ENCODE measurements at places on chromosomes 4 and X.

DNA sequence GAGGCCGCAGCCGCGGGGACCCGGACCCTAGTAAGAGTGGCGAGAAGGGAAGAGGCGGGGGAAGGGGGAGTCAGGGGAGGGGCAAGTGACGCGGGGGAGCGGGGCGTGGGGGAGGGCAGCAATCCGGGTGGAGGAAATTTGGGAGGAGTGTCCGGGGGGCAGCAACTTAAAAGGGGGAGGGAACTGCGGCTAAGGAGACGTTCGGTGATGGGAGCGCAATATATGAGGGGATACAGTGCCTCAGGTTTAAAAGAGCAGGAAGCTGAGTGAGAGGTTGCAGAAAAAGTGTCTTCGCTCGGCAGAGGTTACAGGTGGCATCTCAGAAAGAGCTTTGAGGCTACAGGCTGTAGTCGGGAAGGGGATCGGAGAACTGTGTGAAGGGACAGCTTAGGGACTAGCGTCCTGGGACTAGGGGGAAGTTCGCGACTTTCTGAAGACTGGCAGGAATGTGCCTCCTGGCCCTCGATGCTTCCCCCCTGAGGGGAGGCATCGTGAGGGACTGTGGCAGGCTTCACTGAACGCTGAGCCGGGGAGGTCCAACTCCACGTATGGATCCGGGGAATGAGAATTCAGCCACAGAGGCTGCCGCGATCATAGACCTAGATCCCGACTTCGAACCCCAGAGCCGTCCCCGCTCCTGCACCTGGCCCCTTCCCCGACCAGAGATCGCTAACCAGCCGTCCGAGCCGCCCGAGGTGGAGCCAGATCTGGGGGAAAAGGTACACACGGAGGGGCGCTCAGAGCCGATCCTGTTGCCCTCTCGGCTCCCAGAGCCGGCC is 519 bp downstream of the FOXO4 start:
- peak; percentile 79 for DNase-seq

DNA sequence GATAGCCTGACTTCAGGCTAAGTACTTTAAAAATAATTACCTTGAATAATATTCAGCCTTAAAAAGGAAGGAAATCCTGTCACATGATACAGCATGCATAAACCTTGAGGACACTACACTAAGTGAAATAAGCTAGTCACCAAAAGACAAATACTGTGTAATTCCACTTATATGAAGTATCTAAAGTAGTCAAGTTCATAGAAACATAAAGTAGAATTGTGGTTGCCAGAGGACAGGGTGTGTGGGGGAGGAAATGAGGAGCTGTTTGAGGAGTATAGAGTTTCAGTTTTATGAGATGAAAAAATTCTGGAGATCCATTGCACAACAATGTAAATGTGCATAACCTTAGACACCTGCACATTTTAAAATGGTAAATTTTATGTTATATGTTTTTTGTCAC is 5.6 kb upstream of the STPG2 start:
- no peak for DNase-seq

GRCh38 chr4:11426731-11427120 is 2.0 kb downstream of the HS3ST1 start:
- DNase-seq = no peak

- no peak for DNase-seq
Measured at GRCh38 chr4:147078875-147079658, 133.4 kb upstream of the TTC29 start.

DNA sequence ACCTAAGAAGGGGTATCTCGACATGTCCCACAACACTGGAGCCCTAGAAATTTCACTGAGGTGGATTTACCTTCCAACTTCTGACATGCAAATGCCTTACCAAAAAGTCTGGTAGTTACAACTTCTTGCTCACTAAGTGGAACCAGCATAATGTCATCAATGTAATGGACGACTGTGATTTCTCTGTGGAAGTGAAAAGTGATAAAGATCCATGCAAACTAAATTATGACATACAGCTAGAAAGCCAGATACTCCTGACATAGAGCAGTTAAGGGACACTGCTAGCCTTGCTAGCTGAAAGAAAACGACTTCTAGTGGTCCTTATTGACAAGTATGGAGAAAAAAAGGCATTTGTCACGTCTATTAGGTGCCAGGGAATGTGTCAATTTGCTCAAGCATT is 191.1 kb downstream of the MAB21L2 start:
- no peak for DNase-seq

GRCh38 chr4:41189666-41190065 is 24.7 kb downstream of the APBB2 start:
- no peak for DNase-seq

GRCh38 chr4:128134925-128135324 is 73.8 kb downstream of the LARP1B start:
- DNase-seq = no peak

DNA sequence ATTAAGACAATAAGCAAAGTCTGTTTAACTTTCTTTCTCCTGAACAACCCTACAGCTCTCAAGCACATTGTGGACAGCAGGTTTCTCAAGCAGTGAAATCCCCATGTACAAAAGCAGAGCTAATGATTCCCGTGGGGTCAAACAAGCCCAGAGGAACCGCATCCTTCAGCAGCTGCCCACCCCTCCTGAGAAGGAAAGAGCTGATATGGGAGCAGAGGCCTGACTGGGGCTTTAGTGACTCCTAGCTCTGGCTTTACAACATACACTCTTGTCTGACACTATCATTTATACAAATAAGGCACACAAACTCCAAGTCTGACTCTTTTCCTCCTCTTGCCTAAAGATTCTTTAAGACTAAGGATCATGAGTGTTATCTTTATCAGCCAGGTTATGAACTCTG is 32.8 kb downstream of the HDAC8 start:
- DNase-seq = no peak

- no peak for DNase-seq
Measured at GRCh38 chr4:174626342-174627008, 104.2 kb upstream of the HPGD start.

DNA sequence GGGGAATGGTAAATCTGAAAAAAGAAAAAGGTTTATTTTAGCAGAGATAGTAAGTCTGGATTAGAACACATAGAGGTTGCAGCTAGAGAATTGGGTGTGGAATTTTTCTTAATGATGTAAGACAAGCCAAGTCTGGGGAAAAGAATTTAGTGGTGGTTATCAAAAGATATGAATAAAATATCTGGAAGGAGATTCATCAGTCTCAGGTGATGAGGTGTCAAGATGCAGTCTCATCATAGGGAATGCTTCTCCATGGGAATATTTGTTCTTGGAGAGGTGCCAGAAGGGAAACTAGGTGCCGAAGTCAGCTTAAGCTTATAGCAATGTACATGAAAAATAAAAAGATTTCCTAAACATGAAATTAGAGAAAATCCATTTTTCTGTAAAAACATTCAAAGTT is 504.1 kb upstream of the NR3C2 start:
- DNase-seq = no peak

GRCh38 chr4:151524610-151525009 is 115.6 kb downstream of the FHIP1A start:
- no peak for DNase-seq
